ENCODE measurements at places on chromosomes 2 and 18. TPM values are rescaled to one million over a fixed set of nuclear protein-coding genes. Genes with fewer than 3 reads are reported as not detected.

Gene NEB
- total RNA-seq = 2.5 TPM

- no peak for DNase-seq
- no peaks in the 10 kb centered on the region for H3K4me1 ChIP-seq
- no peaks in the 10 kb centered on the region for H3K36me3 ChIP-seq
- H3K4me3 ChIP-seq = no peak overlapping the region
- H3K27ac ChIP-seq = no peak overlapping the region
- H3K27me3 ChIP-seq = no peaks in the 10 kb centered on the region
These were observed 118.9 kb upstream of the OTOS start for GRCh38 chr2:240259201-240259923.

- H3K4me3 ChIP-seq = no peak overlapping the region
- no peaks in the 10 kb centered on the region for H3K27me3 ChIP-seq
- H3K27ac ChIP-seq = no peak overlapping the region
- no peaks in the 10 kb centered on the region for H3K36me3 ChIP-seq
- no peak for DNase-seq
These were observed 29.8 kb downstream of the NFATC1 start for GRCh38 chr18:79425569-79425886.

DNA sequence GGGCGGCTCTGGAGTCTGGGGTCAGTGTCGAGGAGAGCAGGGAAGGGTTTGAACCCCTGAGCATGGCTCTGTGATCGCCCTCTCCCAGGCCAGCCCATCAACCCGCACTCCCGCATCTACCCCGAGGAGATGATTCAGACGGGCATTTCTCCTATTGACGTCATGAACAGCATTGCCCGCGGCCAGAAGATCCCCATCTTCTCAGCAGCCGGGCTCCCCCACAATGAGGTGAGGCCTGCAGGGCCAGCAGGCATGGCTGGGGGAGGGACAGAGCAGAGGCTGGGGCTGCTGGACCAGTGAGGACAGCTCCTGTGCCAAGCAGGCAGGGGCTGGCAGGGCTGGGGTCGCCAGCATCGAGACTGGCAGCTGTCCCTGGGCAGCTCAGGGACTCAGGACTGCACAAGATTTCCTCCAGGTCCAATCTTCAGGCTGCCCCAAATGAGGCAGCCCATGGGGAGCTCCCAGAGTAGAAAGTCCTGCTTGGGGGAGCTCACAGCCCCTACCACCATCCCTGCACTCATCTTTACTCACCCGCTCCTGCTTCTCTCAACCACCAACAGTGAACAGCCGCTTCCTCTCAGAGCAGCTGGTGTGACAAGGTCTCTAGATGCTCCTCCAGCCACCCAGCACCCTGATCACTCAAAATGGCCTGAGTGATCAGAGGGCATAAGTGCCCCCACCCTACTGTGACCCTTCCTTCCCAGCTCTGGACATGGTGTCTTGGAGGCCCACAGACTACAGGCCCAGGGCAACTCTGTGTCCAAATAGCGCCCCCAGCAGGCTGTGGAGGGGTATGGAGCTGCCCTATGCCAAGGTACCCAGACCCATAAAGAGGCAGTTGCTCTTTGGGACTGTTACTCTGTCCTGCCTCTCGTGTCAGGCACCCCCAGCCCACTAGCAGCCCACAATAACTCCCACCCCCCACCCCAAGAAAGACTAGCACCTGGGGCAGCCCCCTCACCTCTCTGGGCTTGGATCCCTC, 18.3 kb upstream of the ANKRD53 start:
- H3K4me3 ChIP-seq = no peak overlapping the region
- H3K36me3 ChIP-seq = no peaks in the 10 kb centered on the region
- H3K4me1 ChIP-seq = no peaks in the 10 kb centered on the region
- no peak overlapping the region for H3K27ac ChIP-seq
- DNase-seq = no peak

DNA sequence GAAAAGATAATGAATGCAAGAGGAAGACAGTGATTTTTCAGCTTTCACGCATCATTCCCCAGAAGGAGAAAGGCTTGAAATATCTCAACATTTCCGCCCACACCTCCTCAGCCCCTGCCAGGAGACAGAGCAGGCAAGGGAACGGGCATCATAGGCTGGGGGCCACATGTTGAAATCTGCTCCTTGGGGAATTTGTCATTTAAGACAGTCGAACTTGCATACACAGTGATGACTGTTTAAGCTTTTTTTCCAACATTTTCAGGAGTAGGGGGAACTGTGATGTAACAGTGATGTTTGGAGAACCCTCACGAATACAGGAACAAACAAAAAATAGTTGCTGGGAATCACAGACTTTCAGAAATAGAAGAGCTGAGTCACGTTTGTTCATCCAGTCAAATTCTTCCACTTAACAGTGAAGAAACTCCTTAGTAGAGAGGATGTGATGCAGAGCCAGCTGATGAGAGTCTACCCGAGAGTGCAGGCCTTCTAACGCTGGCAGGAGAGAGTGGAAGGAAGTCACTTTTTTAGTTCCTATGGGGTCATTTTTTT, 266.8 kb downstream of the ALPK2 start:
- H3K36me3 ChIP-seq = no peaks in the 10 kb centered on the region
- H3K4me3 ChIP-seq = no peak overlapping the region
- peaks cover 21% of the 10 kb centered on the region for H3K4me1 ChIP-seq
- H3K27me3 ChIP-seq = no peaks in the 10 kb centered on the region

GRCh38 chr2:38033646-38034045, 42.3 kb downstream of the CYP1B1 start:
- H3K36me3 ChIP-seq = no peaks in the 10 kb centered on the region
- no peak for DNase-seq
- no peak overlapping the region for H3K27ac ChIP-seq
- no peaks in the 10 kb centered on the region for H3K4me1 ChIP-seq

Gene LBH
- 140 TPM for total RNA-seq

DNA sequence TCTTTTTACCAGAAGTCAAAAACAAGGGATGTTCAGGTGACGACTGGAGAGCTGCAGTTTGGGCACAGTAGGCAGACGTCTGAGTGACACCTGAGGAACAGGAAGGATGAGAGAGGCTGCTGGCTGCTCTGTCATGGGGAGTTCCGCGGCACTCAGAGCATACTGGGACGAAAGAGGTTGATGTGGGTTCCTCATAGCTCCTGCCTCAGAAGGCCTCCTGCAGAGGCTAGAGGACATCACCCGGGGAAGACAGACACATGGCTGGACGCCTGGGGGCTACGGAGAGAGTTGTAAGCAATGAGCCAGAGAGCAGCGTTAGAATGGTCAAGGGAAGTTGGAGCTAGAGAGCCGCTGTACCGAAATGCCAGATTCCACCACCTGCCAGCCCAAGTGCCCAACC, 45.1 kb upstream of the GLI2 start:
- H3K4me3 ChIP-seq = no peak overlapping the region
- H3K36me3 ChIP-seq = no peaks in the 10 kb centered on the region
- H3K27ac ChIP-seq = no peak overlapping the region

Gene TXNDC2
- total RNA-seq = 0.13 TPM

DNA sequence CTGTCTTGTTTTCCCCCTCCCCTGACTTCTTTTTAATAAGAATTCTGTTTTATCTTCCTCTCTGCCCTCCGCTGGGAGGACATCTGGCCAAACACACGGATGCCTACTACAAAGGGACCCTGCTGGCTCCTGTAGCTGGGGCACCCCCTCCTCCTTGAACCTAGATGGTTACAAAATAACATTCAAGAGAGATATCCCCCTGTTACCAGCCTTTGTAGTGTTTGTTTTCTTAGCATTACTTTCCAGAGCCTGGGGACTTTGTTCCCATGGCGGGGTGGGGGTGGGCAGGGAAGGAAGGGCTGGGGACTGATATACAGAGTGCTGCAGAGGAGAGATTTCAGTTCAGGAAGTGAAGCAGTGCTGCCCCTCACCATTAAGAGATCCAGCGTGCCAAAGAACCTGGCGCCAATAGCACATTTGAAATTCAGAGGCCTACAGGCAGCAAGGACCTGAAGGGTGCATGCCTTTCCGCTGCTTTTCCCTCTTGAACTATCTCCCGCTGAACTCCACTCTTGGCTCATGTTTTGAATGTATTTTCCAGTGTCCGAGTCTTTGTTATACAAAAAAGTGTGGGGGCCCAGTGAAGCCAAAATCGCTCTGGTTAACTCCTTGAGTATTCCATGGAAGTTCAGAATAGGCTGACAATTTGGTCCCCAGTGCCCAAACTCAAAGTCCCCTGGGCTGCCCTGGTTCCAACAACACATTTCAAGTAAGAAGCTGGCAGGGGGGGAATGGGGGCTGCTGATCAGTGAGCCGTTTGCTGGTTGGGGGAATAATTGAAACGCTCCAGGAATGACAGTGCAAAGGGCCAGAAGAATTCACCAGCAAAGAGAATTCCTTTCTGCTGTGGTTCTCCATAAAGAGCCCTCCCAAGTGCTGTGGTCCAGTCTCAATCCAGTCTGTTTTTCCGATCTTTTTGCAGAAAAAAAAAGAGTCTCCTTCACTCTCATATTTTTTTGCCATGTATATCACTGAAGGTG, 94.8 kb upstream of the THOC1 start:
- peaks cover 27% of the 10 kb centered on the region for H3K4me1 ChIP-seq
- no peak overlapping the region for H3K4me3 ChIP-seq
- DNase-seq = no peak
- H3K36me3 ChIP-seq = no peaks in the 10 kb centered on the region
- no peak overlapping the region for H3K27ac ChIP-seq

- no peaks in the 10 kb centered on the region for H3K4me1 ChIP-seq
- H3K27me3 ChIP-seq = no peaks in the 10 kb centered on the region
- no peak overlapping the region for H3K4me3 ChIP-seq
- no peak overlapping the region for H3K27ac ChIP-seq
- DNase-seq = no peak
These were observed 12.7 kb downstream of the THOC1 start for GRCh38 chr18:255171-255570.

Gene IAH1
- total RNA-seq = 54.9 TPM

DNA sequence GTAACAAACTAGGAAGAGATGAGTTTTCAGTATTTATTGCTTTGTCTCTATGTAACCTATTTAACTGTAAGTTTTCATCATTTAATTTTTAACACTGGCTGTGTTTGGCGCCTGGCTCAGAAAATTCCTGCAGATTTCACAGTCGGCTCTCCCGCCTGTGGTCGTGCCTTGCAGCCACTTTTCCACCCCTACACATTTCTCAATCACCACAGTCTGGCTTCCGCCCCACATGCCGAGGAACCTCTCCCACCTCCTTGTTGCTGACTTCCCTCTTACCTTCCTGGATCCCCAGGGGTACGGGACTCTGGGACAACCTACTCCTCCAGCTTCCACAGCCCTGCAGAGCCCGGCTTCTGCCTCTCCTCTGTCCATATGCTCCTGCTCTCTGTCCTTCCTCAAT, 41.6 kb upstream of the MGAT4A start:
- no peak overlapping the region for H3K4me3 ChIP-seq
- no peak overlapping the region for H3K27ac ChIP-seq
- DNase-seq = no peak
- H3K4me1 ChIP-seq = no peaks in the 10 kb centered on the region

Gene LCLAT1
- total RNA-seq = 35.3 TPM

Gene TXNDC9
- total RNA-seq = 39.5 TPM

DNA sequence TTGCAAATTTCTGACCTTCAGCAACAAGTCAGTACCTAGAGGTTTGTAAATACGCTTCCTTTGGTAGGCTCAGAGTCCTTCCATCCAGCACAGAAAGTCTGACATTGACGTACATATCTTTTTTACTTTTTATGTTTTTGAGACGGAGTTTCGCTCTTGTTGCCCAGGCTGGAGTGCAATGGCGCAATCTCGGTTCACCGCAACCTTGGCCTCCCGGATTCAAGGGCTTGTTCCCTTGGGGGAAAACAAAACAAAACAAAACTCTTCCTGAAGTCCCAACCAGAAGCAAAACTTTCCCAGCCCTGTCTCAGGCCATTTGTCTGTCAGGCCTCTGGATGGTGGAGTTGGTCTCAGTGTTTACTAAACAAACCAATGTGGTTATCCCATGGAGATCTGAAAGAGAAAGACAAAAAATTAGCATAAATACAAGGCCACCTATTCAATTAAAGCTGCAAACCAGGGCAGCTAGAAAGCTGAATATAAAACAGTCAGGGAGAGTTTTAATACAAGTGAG, 29.6 kb upstream of the ATL2 start:
- no peaks in the 10 kb centered on the region for H3K4me1 ChIP-seq
- no peak for DNase-seq
- no peaks in the 10 kb centered on the region for H3K36me3 ChIP-seq
- no peak overlapping the region for H3K4me3 ChIP-seq

DNA sequence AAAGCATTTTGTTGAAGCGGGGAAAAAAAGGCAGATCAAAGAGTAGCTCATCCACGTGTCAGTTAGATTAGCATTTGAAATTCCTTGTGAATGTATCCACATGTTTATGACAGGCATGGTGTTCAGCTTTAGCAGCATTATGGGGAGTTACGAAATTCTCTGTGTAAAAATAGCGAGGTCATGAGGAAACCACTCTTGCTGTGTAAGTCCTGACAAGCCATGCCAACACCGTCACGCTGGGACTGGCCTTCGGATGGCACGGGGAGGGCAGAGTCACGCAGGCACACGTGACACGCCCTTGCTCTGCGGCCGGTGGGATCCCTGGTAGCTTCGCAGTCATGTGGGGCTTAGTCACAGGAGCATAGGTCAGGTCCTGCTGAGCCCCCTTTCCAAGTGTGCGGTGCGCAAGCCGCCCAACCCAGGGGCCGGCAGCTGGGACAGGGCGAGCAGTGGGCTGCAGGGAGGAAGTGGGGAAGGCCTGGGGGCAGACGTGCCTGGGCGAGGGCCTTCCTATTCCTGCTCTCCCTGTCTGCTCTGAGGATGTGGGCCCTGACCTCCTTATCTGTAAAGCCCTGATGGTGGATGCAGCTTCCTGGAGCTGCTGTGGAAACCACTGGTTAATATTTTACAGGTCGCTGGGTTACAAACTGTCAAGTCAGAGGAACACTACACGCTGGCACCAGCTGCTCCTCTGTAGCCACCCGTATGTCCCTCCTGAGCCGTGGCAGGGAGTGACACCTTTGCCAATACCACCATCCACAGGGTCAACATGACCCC, 18.0 kb downstream of the MBP start:
- H3K4me1 ChIP-seq = no peaks in the 10 kb centered on the region
- H3K27ac ChIP-seq = no peak overlapping the region
- no peaks in the 10 kb centered on the region for H3K36me3 ChIP-seq
- H3K4me3 ChIP-seq = no peak overlapping the region
- H3K27me3 ChIP-seq = no peaks in the 10 kb centered on the region

GRCh38 chr2:146634230-146635097, 1210.4 kb upstream of the ACVR2A start:
- H3K27ac ChIP-seq = no peak overlapping the region
- no peak overlapping the region for H3K4me3 ChIP-seq

Gene HNRNPA3
- 454 TPM for total RNA-seq

DNA sequence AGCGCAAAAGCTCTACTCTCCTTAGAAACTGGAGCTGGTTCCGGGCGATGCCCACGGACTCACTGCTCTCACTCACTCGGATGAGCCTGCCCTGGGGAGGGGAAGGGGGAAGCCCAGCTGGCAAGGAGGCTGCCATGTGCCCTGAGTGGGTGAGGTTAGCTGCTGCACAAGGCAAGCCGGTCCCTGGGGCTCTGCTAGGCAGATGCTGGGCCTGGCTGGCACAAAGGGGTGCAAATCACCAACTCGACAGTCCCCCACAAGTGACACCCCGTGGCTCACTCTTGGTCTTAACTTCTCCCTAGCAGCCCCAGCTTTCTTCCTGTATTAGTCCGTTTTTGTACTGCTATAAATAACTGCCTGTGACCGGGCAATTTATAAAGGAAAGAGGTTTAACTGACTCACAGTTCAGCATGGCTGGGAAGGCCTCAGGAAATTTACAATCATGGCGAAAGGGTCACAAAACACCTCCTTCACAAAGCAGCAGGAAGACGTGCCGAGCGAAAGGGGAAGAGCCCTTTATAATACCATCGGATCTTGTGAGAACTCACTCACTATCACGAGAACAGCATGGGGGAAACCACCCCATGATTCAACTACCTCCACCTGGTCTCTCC, 33.2 kb downstream of the ADCY3 start:
- H3K4me3 ChIP-seq = no peak overlapping the region
- no peaks in the 10 kb centered on the region for H3K4me1 ChIP-seq
- no peak overlapping the region for H3K27ac ChIP-seq
- H3K27me3 ChIP-seq = no peaks in the 10 kb centered on the region
